ENCODE measurements at places on chromosomes 1 and 21.

- DNase-seq = no peak
Measured at GRCh38 chr1:156848461-156849150, 10.3 kb downstream of the INSRR start.

GRCh38 chr1:245235156-245235555, 80.4 kb downstream of the KIF26B start:
- no peak for DNase-seq

GRCh38 chr1:77412069-77412819, 130.4 kb downstream of the AK5 start:
- DNase-seq = no peak

- DNase-seq = no peak
Measured at GRCh38 chr1:177586429-177586828, 383.4 kb downstream of the SEC16B start.

DNA sequence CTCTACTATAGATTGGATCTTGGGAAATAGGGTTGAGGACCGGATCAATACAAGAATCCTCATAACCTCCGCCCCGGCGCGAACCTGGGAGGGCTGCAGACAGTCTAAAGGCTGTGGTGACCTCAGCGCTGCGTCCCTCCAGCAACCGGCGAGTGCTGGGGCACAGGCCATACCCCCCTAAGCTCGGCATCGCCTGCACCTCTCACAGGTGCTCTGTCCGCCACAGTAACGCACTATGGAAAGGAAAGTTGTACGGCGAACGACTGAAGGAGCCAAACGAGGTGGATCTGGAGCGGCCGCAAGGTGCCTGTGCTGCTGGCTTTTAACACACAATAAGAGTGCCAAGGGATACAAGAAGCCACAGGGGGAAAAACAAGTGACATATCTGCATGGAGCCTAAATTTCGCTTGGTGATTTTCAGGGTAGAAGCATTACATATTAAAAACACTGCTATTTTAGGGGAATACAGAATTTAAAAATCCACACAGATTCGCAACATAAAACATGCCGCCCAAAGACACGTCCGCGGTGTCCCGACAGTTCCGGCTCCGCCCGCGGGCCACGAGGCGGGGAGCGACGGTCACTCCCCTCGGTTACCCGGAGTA, 1.4 kb upstream of the RBM15 start:
- DNase-seq = no peak

All from smooth muscle cell of the brain vasculature (primary cell).